ENCODE measurements at places on chromosomes 1 and 21.

DNA sequence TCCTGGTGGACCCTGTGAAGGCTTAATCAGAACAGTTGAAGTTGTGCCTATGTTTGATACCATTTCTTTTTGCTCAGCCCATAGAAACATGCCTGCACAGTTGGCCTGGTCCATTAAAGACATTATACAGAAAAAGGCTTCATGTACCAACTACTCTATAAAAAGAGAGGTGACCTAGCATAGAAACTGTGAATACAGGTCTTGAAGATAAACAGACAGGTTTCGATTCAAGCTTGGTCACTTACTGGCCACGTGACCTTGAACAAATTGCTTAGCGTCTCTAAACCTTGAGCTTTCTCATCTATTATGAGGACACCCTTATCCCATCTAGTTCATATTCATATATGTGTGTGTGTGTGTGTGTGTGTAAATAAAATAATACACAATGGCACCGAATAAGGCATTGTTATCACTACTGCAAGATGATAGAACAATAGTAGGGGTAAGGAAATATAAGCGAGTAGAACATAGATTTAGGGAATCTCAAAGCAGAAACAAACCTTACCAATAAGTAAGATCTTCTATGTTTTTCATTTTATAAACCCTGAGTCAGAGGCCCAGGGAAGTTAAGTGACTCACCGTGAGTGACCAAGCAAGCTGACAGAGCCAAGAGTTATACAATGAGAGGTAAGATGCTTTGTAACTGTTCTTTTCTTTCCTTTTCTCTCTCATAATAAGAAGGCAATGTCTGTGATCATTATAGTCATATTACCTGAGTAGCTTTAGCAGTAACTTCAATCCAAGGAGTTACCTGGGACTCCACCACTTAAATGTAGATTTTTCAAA, 476.8 kb upstream of the DEPDC1 start:
- no peak for DNase-seq

DNA sequence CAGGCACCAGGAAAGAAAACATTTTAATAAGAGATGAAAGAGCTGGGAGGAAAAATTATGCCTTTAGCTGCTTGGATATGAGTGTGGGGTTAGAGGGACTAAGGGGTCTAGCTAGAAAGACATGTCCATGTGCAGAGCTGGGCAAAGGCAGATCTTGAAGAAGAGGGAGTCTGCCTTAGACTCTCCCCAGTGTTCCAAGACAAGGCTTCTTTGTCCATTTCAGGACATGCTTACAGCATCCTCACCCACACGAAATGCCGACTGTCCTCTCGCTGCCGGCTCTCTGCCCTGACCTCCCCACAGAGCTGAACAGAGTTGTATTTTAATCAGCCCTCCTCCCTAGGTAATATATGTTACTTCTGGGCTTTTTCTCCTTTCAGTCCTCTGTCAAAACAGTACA, 100.7 kb upstream of the ATP1B1 start:
- DNase-seq: no peak

DNA sequence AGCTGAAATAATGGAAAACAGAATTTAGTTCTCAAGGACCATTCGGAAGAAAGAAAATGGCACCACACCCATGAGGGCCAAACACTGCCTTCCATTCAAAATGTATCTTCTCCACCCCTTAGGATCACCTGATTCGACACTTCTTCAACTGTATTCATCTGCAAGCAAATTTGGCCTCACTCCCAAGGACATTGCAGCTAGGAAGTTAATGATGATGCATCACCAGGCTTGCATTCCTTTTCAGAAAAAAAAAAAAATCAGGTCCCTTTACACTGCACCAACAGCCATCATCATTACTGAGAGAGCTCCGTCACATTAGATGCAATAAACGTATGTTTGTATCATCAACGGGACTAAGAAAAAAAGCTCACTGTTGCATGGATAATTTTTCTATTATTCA, 368.3 kb downstream of the PCP4 start:
- no peak for DNase-seq

GRCh38 chr1:77313491-77313890, 31.7 kb downstream of the AK5 start:
- DNase-seq: no peak

- DNase-seq: no peak
Measured at GRCh38 chr1:229093238-229093540, 177.7 kb upstream of the RAB4A start.
